ENCODE measurements at places on chromosomes 1 and 21.

DNA sequence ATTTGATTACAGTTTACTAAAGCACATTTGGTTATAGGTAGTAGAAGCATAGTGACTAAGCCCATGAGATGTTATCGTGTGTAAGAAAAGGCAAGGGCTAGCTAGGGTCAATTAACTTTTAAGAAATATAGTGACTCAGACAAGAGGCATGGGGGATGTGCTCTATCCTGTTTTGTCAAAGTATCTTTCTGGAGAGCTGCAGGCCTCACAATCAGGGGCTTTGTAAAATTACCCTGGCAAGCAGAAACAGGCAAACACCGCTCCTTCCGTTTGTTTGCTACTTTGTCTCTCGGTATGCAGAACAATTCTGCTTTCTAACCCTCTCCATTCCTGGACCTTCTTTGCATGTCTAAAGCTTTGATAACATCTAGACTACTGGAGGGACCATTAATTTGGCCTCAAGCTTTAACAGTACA lies 26.1 kb upstream of the ZNF697 start:
- DNase-seq, result no peak

- no peak for DNase-seq
Observed at GRCh38 chr1:58997060-58997411, 213.2 kb upstream of the JUN start.

- DNase-seq, result no peak
Observed at GRCh38 chr1:66367369-66367768, 166.6 kb upstream of the SGIP1 start.

GRCh38 chr1:55276671-55277376 lies 61.7 kb upstream of the USP24 start:
- no peak for DNase-seq

DNA sequence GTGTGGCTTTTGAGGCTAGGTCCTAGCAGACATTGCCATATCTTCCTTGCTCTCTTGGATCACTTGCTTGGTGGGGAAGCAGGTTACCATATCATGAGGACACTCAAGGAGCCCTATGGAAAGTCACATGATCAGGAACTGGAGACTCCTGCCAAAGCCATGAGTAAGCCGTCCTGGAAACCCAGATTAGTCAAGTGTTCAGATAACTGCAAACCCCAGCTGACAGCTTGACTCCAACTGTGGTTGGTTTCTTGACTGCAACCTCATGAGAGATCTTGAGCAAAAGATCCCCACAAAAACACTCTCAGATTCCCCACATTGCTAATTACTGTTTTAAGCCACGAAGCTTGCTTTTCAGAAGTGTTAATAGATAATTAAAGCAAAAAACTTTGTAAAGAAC lies 58.6 kb downstream of the CACNA1E start:
- no peak for DNase-seq

- no peak for DNase-seq
Observed at GRCh38 chr1:26996024-26996423, 2.5 kb downstream of the TRNP1 start.

DNA sequence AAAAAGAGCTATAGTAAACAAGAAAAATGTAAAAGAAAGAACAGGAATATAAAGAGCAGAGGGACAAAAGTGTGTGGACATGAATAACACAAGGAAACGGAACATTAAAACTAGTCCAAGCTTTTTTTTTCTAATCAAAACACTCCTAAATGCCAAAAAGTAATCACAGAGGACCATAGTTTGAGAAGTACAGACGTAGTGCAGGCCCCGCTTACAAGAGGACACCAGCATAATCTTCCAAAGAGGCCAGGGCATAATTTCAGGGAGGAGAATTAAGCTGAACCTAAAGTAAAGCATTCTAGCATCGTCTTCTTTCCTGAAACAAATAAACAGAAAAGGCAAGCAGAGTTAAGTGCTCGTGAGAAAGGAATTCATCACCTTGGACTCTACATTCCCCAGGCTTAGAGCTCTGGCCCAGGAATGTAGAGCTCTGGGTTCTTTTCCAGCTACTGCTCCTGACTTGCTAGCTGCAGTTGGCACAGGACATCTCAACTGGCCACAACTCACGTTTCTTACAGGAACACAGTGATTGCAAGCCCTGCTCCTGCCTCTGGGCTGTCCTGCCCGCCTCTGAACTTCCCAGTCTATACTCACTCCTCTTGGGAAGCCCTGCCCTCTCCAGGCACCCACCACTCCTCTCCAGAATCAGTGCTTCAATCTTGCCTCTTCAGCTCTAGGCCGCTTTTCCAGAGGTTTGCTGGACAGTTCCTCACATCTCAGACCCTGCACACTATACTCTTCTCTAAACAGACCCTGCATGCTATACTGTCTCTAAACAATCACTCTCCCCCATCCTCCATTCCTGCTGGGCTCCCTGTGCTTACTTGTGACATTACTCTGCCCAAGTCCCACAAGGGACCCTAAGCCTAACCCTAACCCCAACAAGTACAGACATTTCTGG lies 9.8 kb downstream of the RGS8 start:
- no peak for DNase-seq

GRCh38 chr1:118093017-118093416 lies 92.0 kb downstream of the SPAG17 start:
- DNase-seq, result no peak

DNA sequence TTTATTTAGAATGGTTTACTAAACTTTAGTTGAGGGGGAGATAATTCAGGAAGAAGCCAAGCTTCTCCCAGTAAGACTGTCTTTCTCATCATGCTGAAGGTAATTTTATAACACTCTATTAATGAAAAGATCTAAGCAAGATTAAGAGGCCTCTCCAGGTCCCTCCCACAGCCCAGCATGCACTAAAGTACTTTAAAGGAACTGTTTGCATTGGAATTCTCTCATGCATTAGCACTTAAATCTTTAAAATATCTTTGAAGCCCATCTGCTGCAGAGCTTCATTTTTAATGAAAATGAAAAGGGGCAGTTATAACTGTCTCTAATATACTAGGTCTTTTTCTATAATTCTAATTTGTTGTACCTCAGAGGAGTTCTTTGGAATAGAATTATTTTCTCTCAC lies 1379.1 kb upstream of the ADGRL4 start:
- no peak for DNase-seq

DNA sequence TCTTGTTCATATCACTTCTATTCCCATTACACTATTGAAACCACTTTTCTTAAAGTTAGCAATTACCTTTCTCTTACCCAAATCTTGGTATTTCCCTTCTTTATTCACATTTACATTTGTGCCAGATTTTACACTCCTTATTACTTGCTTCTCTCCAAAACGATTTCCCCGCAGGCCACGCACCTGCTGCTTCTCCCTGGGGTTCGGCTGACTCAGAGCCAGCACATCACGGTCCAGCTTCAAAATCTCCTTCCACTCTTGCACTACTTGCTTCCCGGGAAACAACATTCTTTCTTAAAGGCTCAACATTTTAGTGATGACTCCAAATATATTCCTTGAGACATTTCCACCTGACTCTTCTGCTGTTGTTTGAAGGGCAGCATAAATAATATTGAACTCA lies 20.7 kb downstream of the LHX9 start:
- DNase-seq, result no peak

- no peak for DNase-seq
Observed at GRCh38 chr1:22286491-22286890, 143.6 kb upstream of the WNT4 start.

DNA sequence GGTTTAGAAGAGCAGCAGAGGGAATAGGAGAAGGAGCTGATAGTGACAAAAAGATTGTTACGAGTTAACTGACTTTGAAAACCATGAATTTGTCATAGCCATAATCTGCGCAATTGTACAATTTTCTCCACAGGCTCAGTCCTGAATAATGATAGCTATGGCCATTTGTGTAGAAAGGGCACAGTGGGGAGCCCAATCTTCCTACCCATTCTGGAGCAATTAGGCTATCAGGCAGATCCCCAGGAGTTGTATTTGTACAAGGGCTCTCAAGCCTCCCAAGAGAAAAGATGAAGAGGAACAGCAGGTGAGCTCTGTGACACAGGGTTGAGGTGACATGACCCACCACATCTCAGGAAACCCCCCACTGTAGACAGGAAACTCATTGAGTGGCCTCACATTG lies 42.1 kb upstream of the SAMD13 start:
- DNase-seq, result peak; percentile 82

DNA sequence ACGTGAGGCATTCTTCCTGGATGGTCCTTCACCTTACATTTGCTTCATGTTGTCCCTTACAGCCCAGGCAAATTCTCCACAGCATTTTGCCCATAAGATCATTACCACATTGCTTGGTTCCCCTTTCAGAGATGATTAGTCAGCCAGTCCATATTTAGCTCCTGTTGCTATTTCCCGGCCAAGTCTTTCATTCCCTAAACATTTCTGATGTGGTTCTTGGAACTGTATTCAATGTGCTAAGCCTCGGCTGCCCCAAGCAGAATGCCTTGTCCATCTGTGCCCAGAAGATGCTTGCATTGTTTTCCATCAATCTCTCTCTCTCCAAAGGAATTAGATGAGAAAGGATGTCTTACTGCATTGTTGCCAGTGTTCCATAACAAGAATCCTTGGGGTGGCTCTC lies 420.9 kb upstream of the CAMK1G start:
- DNase-seq, result no peak

- DNase-seq, result no peak
Observed at GRCh38 chr1:185759061-185759460, 24.9 kb downstream of the HMCN1 start.

- DNase-seq, result no peak
Observed at GRCh38 chr1:24737368-24738117, 7.7 kb upstream of the CLIC4 start.

GRCh38 chr1:212433577-212434462 lies 1.1 kb downstream of the NENF start:
- no peak for DNase-seq

GRCh38 chr1:93078638-93078985 lies 471 bp upstream of the MTF2 start:
- DNase-seq, result no peak

DNA sequence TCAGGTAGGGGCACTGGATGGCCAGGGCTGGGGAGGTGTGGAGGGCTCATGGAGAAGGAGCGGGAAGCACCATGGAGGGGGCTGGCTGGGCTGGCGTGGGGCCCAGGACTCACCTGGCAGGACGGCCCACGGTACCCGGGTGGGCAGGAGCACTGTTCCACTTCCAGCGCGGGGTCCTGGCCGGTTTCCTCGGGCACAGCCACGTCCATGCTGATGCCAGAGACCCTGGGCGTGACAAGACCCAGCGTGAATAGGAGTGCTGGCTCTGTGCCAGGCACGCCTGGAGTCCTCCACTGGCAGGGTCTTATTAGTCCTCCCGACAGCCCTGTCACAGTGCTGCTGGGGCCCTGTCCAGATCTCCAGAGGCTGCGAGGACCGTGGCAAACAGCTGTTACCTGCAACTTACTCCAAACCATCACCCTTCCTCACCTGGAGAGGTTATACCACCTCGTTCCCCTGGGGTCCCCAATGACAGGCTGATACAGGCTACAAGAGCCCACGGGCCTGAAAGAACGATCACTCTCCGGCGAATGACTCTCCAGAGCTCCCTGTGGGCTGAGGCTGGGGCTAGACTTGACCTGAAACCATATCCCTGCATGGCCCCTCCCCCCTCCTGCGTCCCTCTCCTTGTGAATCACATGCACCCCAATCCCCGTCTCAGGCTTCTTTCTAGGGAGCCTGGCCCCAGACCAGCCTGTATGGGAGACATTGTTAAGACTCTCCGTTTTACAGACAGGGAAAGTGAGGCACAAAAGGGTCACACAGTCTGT lies 62.1 kb downstream of the HSPG2 start:
- DNase-seq, result no peak

GRCh38 chr1:67561704-67562113 lies 123.3 kb upstream of the GADD45A start:
- DNase-seq, result no peak

- no peak for DNase-seq
Observed at GRCh38 chr1:70427976-70428375, 16.9 kb downstream of the CTH start.

- no peak for DNase-seq
Observed at GRCh38 chr1:232018231-232019025, 391.8 kb downstream of the DISC1 start.

- DNase-seq, result no peak
Observed at GRCh38 chr1:11492235-11492634, 13.3 kb downstream of the DISP3 start.

GRCh38 chr1:211482306-211482705 lies 9.7 kb downstream of the RD3 start:
- DNase-seq, result no peak

GRCh38 chr1:175498002-175498401 lies 245.4 kb downstream of the TNR start:
- no peak for DNase-seq

DNA sequence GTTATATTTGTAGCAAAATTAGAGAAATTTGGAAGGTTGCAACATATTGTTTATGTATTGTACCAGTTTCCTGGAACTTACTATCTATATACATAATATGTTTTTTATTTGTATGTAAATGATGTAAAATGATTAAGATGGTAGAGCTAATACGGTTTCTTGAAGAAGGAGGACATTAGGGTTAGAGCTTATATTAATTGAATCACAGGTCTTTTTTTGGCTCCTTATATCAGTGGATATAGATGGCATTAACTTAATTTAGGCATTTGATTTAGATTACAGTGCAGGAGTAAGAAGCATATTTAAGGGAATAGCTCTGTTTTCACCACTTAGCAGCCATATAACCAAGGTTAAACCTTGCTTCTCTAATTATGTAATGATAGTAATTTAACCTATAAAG lies 357.7 kb downstream of the USP25 start:
- DNase-seq, result no peak

DNA sequence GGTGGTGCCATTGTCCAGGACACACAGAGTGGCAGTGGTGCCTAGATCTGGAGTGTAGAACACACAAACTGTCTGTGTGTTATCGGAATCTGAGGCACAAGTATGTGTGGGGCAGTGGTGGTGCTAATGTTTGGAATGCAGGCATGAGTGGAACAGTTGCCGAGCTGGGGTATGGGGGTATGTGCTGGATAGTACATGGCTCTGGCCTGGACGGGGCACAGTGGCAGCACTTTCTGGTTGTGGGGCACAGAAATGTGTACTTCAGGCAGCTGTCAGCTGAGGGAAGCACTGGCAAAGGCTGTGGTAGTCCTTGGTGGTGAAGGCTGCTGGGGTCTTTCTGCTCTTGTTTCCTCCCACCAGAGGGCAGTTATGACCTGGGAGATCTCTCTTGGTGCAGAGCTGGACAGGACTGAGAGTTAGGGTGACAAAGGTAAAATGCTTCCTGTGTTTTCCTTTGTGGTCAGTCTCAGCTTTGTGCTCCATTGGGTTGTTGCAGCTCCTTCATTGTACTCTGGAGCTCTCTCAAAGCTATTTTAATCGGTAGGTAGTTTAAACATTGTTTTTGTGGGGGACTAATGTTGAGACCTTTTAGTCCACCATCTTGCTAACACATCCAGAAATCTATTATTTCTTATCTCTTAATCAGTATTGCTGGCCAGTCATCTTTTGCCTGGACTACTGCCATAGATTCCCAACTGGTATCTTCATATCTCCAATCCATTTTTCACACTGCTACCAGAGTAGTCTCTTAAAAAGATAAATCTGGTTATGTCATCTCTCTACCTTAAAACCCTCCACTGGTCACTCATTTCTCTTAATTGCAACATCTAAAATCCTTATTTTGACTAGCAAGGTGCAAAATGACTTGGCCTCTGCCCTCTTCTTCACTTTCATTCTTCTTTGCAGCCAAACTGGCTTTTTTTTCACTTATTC lies 83.9 kb upstream of the NBPF4 start:
- DNase-seq, result no peak
